Glutamatergic neuron (in vitro differentiated cells): ENCODE measurements at places on chromosomes 3 and 15. TPM values are rescaled to one million over a fixed set of nuclear protein-coding genes. Genes with fewer than 3 reads are reported as not detected.

DNA sequence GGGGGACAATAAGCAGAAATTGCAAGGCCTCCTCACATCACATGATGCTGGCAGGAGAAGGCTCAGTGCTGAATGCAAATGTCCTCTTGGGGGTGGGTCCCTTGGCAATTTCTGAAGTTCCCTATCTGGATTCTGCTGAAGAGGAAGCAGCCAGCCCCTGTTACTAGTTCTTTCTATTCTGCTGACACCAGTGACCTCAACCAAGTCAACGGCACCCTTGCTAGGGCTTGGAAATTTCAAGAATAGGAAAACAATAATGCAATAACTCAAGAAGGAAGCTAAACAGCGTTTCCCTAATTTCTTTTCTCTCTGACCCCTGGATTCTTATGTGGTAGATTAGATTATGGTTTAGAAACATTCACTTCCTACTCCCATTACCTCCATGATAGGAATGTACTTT is 46.2 kb upstream of the FOXP1 start:
- peaks cover 6% of the 10 kb centered on the region for H3K36me3 ChIP-seq
- no peaks in the 10 kb centered on the region for H3K4me1 ChIP-seq
- no peak for DNase-seq
- H3K27ac ChIP-seq: no peak overlapping the region
- H3K4me3 ChIP-seq: no peak overlapping the region

DNA sequence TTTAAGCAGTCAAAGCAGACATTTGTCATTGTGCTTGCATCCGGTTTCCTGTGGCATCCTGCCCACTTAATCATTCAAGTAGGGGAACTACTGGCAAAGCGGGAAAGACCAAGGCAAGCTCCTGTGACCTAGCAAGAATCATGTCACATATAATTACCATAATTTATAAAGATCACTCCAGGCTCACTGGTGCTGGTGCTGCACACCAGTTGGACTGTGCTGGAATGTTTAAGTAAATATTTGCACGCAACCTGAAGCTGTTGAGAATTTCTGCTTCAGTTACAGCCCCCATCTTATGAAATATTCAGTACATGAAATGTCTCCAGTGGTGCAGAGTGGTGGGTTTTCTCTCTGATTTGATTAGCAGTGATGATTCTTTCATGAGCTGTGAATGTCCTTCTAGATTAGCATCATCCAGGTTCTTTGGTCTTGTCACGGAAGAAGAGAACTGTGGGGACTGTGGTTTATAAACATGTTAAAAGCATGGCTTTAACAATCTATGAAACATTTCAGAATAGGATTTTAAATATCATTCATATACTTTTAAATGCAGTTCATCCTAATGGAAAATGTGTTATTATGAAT is 621.3 kb upstream of the EPHA6 start:
- no peak overlapping the region for H3K27ac ChIP-seq
- H3K36me3 ChIP-seq: no peaks in the 10 kb centered on the region
- H3K27me3 ChIP-seq: no peaks in the 10 kb centered on the region
- peaks cover 2% of the 10 kb centered on the region for H3K4me1 ChIP-seq
- no peak for DNase-seq

DNA sequence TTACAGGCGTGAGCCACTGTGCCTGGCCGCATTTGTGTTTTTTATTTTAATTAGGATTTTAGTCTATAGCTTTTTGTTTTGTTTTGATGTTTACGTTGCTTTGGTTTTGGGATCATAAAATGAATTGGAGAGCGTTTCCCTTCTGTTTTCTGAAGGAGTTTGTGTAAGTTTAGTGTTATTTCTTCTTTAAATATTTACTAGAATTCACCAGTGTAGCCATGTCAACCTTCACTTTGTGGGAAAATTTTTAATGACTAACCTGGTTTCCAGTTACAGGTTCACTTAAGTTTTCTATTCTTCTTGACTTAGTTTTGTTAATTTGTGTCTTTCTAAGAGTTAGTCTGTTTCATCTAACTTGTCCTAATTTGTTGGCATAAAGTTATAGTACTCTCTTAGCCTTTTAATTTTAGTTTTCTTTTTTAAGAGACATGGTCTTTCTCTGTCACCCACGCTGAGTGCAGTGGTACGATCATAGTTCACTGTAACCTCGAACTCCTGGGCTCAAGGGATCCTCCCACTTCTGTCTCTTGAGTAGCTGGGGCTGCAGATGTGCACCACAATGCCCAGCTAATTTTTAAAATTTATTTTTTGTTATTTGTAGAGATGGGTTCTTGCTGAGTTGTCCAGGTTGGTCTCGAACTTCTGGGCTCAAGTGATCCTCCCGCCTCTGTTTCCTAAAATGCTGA is 61.0 kb downstream of the CHD2 start:
- H3K27me3 ChIP-seq: peaks cover 5% of the 10 kb centered on the region
- peaks cover 28% of the 10 kb centered on the region for H3K4me1 ChIP-seq
- no peak overlapping the region for H3K4me3 ChIP-seq
- no peak overlapping the region for H3K27ac ChIP-seq

DNA sequence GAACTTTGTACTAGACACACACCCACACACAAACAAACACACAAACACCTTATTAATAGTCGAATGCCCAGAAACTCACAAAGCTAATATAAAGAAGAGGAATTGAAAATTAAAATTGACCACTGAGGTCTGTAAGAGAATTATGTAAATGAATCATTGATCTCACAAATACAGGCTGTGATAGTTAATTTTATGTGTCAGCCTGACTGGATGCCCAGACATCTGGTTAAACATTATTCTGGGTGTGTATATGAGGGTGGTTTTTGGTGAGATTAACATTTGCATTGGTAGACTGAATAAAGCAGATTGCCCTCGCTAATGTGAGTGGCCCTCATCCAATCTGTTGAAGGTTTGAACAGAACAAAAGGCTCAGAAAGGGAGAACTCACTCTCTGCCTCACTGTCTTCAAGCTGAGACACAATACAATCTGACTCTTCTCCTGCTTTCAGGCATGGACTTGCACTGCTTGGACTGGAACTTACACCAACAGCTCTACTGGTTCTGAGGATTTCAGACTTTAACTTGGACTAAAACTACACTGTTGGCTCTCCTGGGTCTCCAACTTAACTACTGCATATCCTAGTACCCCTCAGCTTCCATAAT is 199.4 kb upstream of the TTC14 start:
- H3K27ac ChIP-seq: no peak overlapping the region
- DNase-seq: no peak
- H3K27me3 ChIP-seq: no peaks in the 10 kb centered on the region

- peak overlapping the region; percentile 97 for H3K4me3 ChIP-seq
- no peak overlapping the region for H3K27ac ChIP-seq
- H3K4me1 ChIP-seq: peaks cover 12% of the 10 kb centered on the region
- H3K36me3 ChIP-seq: no peaks in the 10 kb centered on the region
- H3K27me3 ChIP-seq: peaks cover 12% of the 10 kb centered on the region
- DNase-seq: no peak
Observed at GRCh38 chr3:159766563-159767185, 222.0 kb upstream of the IL12A start.

DNA sequence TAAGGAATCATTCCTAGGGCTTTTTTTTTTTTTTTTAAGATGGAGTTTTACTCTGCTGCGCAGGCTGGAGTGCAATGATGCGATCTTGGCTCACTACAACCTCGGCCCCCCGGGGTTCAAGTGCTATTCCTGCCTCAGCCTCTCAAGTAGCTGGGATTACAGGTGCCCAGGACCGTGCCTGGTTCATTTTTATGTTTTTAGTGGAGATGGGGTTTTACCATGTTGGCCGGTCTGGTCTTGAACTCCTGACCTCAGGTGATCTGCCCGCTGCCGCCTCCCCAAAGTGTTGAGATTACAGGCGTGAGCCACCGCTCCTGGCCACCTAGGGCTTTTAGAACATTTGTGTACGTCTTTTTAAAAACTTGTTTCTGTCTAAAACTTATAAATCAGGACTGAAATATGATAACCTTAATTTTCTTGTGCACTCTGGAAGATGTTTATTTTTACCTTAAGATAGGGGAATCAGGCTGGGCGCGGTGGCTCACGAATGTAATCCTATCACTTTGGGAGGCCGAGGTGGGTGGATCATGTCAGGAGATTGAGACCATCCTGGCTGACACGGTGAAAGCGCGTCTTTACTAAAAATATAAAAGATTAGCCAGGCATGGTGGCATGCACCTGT is 21.8 kb downstream of the PIAS1 start:
- H3K27ac ChIP-seq: no peak overlapping the region
- H3K27me3 ChIP-seq: peaks cover 5% of the 10 kb centered on the region

GRCh38 chr3:157091083-157091833 is 68.7 kb downstream of the CCNL1 start:
- no peaks in the 10 kb centered on the region for H3K36me3 ChIP-seq
- H3K27ac ChIP-seq: no peak overlapping the region
- peaks cover 25% of the 10 kb centered on the region for H3K4me1 ChIP-seq
- DNase-seq: no peak
- no peak overlapping the region for H3K4me3 ChIP-seq
- H3K27me3 ChIP-seq: peaks cover 2% of the 10 kb centered on the region

DNA sequence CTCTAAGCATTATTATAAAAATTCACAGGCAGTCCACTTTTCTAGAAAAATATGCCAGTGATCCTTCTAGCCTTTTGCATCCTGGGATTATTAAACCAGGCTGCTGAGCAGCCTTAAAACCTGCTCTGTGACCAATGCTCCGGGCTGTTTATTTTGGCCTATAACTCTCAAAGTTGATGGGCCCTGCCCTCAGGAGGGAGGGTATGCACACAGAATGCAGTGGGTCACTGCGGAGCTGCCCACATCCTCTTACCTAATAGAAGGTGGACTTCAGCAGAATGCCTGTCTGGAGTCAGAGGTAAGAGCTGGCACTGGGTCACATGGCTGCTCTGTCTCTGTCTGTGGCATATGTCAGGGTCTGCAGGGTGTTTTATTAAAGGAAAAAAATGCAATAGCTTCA is 26.0 kb downstream of the CPNE4 start:
- DNase-seq: no peak
- H3K27ac ChIP-seq: peak overlapping the region; percentile 87
- peaks cover 24% of the 10 kb centered on the region for H3K4me1 ChIP-seq
- H3K4me3 ChIP-seq: no peak overlapping the region
- peaks cover 2% of the 10 kb centered on the region for H3K27me3 ChIP-seq

- H3K4me3 ChIP-seq: no peak overlapping the region
- no peak overlapping the region for H3K27ac ChIP-seq
- peaks cover 9% of the 10 kb centered on the region for H3K27me3 ChIP-seq
- H3K36me3 ChIP-seq: no peaks in the 10 kb centered on the region
- no peaks in the 10 kb centered on the region for H3K4me1 ChIP-seq
Observed at GRCh38 chr15:70477750-70478250, 285.6 kb downstream of the UACA start.

DNA sequence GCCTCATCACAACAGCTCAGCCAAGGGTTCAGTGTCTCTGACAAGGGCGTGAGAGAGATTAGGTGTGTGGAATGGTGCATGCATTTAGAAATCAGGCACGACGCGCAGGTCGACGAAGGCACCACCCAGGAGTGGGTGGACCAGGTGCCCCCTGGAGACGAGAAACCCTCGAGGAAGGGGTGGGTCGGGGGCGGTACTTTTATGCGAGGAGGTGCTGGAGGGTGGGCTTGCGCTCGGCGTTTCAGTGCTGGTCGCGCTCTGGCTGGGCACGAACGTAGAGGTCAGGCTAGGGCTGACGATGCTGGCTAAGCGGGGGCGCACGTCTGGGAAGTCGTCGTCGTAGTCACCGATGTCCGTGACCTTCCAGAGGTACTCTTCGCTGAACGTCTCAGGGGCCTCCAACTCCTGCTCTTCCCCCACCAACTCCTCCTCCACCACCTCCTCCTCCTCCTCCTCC is 393 bp downstream of the ERICH6 start:
- DNase-seq: peak; percentile 51
- peaks cover 3% of the 10 kb centered on the region for H3K27me3 ChIP-seq
- no peaks in the 10 kb centered on the region for H3K4me1 ChIP-seq
- H3K27ac ChIP-seq: peak overlapping the region; percentile 92
- peak overlapping the region; percentile 96 for H3K4me3 ChIP-seq
- H3K36me3 ChIP-seq: peaks cover 7% of the 10 kb centered on the region

DNA sequence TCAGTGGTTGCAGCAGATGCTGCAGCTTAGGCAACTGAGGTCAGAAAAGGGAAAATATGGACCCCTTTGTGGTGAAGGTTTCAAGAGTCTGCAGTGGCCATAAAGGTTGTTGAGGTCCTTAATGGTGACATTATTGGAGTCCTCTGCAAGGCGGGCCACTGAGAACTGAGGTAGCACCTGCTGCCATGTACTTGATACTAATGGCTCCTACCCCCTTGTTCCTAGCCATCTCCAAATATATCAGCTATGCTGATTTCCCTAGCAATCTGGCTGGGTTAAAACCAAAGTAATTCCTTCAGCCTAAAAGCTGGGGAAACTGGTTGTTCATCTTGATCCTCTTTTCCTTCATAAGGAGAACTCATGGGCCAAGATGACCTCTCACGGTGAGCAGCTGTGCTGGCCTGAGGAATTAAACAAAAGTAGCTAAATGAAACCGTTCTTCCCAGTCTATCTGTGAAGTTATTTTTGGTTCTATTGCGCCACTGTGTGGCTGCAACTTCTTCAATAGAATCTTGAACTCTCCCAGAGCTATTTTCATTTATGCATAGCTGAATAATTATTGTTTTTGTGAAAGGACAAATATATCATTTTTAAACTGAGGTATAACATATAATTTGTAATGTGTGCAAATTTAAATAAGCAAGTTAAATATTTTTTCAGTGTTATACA is 76.1 kb upstream of the PLSCR4 start:
- H3K27me3 ChIP-seq: no peaks in the 10 kb centered on the region
- no peaks in the 10 kb centered on the region for H3K36me3 ChIP-seq
- H3K27ac ChIP-seq: no peak overlapping the region
- no peaks in the 10 kb centered on the region for H3K4me1 ChIP-seq
- no peak for DNase-seq

The NR2E3 gene
- 0.69 TPM for total RNA-seq

The OR5K4 gene
- total RNA-seq: not detected

The PYGO1 gene
- 7.8 TPM for total RNA-seq

The CCDC54 gene
- total RNA-seq: not detected

The APOD gene
- not detected for total RNA-seq

The PLA2G4E gene
- total RNA-seq: 1.0 TPM

The NSUN3 gene
- total RNA-seq: 16.3 TPM

The MBNL1 gene
- 36.6 TPM for total RNA-seq
